ENCODE measurements at places on chromosomes 5 and 9.

DNA sequence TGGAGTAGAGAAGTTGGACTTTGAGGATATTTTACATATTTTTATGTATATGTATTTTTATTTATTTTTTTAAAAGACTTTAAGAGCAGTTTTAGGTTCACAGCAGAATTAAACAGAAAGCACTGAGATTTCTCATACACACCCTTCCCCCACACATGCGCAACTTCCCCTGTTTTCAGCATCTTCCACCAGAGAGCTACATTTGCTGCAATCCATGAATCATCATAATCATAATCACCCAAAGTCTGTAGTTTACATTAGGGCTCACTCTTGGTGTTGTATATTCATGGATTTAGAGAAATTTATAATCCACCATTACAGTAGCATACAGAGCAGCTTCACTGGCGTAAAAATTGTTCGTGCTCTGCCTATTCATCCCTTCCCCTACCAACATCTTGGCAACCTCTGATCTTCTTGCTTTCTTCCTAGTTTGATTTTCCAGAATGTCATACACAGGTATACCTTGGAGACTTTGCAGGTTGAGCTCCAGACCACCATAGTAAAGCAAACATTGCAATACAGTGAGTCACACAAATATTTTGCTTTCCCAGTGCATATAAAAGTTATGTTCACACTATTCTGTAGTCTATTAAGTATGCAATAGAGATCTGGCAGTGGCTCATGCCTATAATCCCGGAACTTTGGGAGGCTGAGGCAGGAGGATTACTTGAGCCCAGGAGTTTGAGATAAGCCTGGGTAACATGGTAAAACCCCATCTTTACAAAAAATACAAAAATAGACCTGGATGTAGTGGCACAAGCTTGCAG, 9.6 kb upstream of the CCDC171 start:
- DNase-seq, result no peak

GRCh38 chr9:133440874-133441273, 18.7 kb downstream of the ADAMTS13 start:
- DNase-seq, result no peak

DNA sequence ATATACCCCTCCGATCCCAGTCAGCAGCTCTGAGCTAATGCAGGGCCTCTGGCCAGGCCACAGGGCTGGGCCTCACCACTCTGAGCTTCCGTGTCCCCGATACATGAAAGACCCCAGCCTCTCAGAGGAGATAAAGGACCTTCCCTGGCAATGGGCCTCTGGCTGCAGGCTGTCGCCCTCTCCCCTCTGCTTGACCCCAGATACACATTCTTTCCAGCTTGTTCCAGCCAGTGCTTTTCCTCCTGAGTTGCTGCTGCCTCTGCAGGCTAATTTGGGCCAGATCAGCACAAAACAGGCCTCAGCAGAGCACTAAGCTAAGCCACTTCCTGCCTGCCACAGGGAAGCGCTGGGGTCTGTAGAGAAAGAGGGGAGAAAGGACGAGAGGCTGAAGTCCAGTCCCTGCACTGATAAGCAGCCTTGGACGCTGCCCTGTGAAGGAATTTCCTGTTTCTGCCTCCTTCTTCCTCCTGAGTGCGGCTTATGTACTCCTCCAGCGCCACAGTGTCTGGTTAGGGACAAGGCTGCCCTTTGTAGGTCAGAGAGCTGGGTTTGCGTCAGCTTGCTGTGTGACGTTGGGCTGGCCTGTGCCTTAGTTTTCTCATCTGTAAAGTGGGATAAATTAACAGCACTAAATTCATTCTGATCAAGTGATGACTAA, 73.0 kb upstream of the IL17B start:
- DNase-seq, result no peak

DNA sequence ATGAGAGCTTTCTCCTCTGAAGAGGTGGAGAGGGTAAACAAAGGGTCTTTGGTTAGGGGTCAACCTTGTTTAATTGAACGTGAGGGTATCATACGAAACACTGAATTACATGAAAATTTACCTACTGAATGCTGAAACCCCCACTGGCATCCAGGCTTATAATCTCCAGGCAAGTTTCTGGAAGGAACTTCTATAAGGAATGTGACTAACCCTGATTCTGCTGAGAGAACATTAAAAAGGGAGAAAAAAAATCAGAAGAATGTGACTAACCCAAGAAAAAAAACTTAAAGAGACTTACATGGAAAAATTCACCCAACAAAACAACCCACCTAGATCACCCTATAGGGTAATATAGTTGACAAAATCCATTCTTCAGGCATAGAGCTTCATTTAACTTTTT, 55.5 kb downstream of the APC start:
- DNase-seq, result no peak

GRCh38 chr9:91934654-91935053, 15.4 kb downstream of the ROR2 start:
- DNase-seq, result no peak

- no peak for DNase-seq
Measured at GRCh38 chr9:101585740-101586139, 9.0 kb downstream of the PPP3R2 start.

- no peak for DNase-seq
Measured at GRCh38 chr5:143837306-143837848, 25.4 kb downstream of the HMHB1 start.

DNA sequence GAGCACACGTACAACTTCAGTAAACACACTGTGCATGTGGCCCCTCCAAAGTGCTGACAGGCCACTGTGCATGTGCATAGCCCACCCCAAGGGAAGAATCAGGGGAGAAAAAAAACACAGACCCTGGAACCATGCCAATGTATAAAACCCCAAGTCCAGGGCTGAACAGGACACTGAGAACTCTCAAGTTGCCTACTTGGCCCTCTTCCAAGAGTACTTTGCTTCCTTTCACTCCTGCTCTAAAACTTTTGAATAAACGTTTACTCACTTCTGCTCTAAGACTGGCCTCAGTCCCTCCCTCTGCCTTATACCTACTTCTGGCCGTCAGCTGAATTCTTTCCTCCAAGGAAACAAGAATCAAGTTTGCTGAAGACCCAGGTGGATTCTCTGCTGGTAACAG, 77.7 kb upstream of the NFIB start:
- DNase-seq, result no peak

- DNase-seq, result no peak
Measured at GRCh38 chr5:57366744-57367143, 115.9 kb downstream of the ACTBL2 start.

- no peak for DNase-seq
Measured at GRCh38 chr9:92965061-92965758, 17.9 kb downstream of the FGD3 start.

DNA sequence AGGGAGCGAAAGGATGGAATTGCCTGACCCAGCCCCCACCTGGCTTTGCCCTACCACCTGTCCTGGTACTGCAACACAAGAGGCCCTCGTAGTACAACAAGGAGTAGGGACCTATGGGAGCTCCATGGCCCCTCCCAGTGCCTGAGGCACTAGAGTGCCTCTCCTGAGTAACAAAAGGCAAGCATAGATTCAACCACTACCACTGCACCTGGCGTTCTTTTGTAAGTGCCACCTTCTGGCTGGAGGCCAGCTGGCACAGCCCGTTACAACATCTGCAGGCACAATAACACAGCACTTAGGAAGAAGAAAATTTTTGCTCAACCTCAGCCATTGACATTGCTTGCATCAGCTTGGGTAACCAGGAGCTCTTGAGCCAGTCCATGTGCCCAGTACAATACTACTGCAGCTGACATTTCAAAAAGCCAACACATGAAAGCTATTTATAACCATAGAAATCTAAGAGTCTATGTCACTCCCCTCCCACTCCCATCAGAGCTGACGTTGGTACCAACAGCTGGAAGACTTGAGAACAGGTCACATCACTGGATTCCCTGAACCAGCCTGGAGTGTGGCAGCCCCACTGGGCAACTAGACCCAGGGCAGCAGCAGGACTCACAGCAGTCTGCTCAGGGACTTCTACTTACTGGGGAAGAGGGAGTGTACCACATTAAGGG, 17.7 kb upstream of the FAM174A start:
- no peak for DNase-seq

DNA sequence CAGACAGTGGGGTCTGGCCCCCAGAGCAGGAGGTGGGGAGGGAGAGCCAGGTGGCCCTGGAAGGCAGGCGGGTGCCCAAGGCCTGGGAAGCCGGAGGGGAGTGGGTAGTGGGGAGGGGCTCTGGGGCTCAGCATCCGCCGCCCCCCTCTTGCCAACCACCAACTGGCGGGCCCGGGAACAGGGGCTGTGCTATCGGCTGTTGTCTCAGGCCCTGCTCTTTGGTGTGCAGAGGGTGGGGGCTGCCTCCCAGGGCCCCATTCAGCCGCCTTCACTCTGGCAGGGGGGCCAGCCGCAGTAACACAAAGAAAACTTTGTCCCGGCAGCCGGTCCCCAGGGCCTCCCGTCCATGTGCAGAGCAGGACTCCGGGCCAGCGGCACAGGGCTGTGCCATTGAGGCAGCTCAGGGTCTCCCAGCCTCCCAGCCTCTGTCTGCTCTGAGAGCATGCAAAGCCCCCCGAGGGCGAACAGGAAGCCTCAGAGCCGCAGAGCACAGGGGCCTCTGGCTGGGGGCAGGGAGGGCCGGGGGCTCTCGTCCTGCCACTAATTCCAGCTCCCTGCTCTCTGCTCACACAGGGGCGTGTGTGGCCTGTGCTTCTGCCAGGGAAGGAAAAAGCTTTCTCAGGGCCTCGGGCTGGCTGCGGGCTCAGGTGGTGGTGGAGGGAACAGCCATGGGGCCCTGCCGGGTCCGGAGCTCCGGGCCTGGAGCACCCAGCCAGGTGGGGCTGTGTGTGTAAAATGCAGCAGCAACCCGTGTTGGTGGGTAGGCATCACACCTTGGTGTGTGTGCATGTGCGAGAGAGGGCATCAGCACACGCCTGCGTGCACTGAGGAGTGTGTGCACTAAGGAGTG, 54.2 kb upstream of the NOTCH1 start:
- DNase-seq, result no peak

- no peak for DNase-seq
Measured at GRCh38 chr9:2787065-2787464, 56.8 kb downstream of the PUM3 start.

DNA sequence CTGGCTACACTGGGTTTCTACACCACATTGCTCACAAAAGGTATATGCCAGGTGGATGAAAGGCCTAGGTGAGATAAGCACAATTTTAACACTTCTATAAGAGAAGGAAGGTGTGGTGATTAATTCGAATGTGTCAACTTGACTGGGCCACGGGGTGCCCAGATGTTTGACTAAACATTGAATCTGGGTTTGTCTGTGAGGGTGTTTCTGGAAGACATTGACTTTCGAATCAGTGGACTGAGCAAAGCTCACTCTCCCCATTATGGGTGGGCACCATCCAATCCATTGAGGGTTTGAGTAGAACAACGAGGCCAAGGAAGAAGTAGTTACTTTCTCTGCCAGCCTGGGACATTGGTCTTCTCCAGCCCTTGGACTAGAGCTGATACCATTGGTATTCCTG, 78.2 kb upstream of the COL5A1 start:
- no peak for DNase-seq

DNA sequence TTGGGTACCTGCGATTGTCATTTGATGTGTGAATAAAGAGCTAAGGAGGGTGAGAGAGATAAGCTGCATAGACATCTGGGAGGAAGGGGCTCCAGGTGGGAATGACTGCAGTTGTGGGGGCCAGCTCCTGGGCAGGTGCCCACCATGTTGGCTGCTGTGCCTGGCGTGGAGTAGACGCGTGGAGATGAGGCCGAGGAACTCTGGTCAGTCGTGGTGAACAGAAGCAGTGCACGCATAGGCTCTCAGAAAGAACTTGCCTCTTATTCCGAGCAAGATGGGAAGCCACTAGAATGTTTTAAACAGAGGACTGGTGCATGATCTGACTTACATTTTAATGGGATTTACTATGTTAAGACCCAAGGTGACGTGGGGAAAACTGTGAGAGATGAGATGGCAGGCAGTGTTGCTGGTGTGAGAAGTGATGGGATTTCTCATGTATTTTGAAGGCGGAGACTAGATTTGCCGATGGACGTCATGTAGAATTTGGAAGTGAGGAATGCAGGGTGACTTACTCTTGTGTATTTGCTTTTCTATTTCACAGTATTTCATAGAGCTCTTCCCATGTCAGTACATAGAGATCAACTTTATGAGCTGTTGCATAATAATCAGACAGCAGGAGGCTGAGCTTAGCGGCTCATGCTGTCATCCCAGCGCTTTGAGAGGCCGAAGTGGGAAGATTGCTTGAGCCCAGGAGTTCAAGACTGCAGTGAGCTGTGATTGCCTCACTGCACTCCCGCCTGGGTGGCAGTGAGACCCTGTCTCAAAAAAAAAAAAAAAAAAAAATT, 71.1 kb downstream of the EHMT1 start:
- DNase-seq, result no peak

DNA sequence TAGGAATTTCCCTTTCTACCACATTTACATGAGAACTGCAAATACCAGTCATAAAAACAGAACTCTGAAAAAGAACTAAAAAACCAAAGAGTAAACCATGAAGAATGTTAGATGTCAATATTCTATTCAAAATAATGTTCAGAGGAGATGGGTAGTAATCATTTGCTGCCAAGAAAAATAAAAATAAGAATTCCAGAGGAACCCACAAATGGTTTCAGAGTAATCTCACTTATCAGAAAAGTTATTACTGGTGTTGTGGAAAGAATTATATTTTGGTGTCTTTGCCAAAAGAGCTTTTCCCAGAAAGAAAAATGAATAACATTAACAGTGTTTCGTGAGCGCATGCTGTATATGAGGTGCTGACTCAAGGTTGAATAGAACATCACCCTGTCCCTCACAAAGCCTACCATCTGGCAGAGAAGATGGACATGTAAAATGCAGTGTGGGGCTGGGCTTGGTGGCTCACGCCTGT, 35.6 kb downstream of the GPR21 start:
- DNase-seq, result no peak

GRCh38 chr9:89353989-89354388, 35.7 kb downstream of the SECISBP2 start:
- no peak for DNase-seq

DNA sequence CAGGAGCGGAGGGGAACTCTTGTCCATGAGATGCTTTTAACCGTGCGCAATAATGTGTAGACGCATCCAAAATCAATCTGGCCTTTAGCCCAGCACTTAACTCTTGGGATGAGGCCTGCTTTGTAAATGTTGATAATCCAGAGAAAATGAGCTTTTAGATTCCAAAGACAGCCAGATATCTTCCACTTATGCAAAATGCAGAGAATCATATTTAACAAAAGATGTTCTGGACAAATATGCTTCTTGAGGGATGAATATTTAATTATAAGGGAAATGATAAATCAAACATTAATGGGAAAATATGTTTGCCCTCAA, 5.6 kb downstream of the S1PR3 start:
- DNase-seq, result no peak

DNA sequence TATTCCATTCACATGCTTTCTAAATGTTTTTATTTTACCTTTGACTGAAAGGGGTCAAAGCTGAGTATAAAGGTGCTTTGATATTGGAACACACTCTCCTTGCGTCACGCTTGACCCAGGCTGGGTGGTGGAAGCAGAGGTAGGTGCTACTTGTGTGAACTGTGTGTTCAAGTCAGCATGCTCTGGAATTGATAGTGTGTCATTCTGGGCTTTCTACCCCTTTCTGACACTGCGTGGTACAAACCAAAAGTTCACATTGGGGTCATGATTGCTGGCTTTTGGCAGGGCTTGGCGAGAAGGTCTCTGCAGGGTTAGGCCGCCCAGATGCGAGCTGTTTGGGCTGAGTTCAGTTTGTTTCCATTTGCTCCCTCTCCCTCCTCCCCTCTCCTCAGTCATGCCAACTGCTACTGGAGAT, 131.8 kb downstream of the ADAMTSL1 start:
- no peak for DNase-seq

- no peak for DNase-seq
Measured at GRCh38 chr9:22829236-22829635, 382.6 kb downstream of the DMRTA1 start.

Data from stimulated activated CD8-positive, alpha-beta memory T cell treated with anti-CD3 and anti-CD28 coated beads, Interleukin-15, amount 100 ng/mL, for 24 hours (primary cell).